ENCODE measurements at places on chromosomes 3 and 15.

- peaks cover 22% of the 10 kb centered on the region for H3K4me1 ChIP-seq
- no peak overlapping the region for H3K4me3 ChIP-seq
- H3K27ac ChIP-seq = no peak overlapping the region
- no peaks in the 10 kb centered on the region for H3K27me3 ChIP-seq
- no peak for DNase-seq
Observed at GRCh38 chr15:67403428-67404154, 117.3 kb upstream of the C15orf61 start.

GRCh38 chr3:30941342-30941741 is 46.9 kb upstream of the GADL1 start:
- H3K27me3 ChIP-seq = no peaks in the 10 kb centered on the region
- H3K4me3 ChIP-seq = no peak overlapping the region
- H3K36me3 ChIP-seq = peaks cover 10% of the 10 kb centered on the region
- peaks cover 15% of the 10 kb centered on the region for H3K4me1 ChIP-seq

DNA sequence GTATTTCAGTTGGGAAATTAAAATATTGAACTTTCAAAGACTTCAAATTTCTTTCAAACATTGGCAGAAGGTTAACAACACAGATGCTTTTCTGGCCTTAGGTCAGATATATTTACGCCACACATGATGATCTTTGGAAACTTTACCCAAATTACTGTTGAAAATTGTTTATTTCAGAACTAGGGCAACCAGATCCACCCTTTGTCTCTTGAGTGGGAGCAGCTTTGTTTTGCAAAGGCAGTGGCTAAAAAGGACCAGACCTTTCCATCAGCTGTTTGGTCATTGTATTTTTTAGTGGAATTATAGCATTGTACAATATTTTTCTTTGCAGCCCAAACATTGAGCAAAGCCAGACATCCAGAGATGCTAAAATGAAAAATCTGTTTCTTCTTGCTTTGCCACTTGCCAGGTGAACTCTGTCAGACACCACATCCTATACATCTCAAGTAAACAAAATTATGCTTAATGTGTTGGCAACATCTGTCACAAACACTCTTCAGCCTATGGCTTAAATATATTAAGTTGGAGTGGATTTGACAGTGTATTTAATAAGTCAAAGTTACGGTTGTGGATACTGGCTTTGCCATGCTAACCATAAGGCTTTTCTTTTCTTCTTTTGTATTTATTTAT is 651.9 kb downstream of the RBMS3 start:
- H3K4me3 ChIP-seq = no peak overlapping the region
- no peaks in the 10 kb centered on the region for H3K27me3 ChIP-seq
- no peak overlapping the region for H3K27ac ChIP-seq
- no peak for DNase-seq

DNA sequence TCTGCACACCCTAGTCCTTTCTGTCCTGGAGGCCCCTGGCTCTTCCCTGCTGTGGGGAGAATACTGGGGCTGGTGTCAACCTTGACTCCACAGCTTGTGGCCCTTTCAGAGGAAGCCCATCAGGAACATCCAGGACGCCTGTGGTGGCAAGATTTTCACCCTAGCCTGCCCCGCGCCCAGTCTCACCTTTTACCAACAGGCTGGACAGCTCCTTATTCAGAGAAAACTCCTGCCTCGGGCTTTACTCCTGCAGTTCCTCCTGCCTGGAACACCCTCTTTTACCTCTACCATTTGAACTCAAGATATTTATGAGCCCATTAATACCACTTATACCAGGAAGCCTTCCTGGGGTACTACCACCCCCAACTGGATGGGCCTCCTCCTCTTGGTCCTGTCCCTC is 2.7 kb upstream of the CACNA2D2 start:
- peaks cover 5% of the 10 kb centered on the region for H3K4me1 ChIP-seq
- no peak for DNase-seq
- H3K27me3 ChIP-seq = peaks cover 64% of the 10 kb centered on the region
- no peak overlapping the region for H3K27ac ChIP-seq
- H3K36me3 ChIP-seq = no peaks in the 10 kb centered on the region

GRCh38 chr15:66747886-66748707 is 46.1 kb downstream of the SMAD6 start:
- H3K36me3 ChIP-seq = peaks cover 9% of the 10 kb centered on the region
- peak overlapping the region; percentile 48 for H3K4me3 ChIP-seq
- H3K27ac ChIP-seq = peak overlapping the region; percentile 97
- H3K4me1 ChIP-seq = peaks cover 81% of the 10 kb centered on the region
- no peaks in the 10 kb centered on the region for H3K27me3 ChIP-seq

DNA sequence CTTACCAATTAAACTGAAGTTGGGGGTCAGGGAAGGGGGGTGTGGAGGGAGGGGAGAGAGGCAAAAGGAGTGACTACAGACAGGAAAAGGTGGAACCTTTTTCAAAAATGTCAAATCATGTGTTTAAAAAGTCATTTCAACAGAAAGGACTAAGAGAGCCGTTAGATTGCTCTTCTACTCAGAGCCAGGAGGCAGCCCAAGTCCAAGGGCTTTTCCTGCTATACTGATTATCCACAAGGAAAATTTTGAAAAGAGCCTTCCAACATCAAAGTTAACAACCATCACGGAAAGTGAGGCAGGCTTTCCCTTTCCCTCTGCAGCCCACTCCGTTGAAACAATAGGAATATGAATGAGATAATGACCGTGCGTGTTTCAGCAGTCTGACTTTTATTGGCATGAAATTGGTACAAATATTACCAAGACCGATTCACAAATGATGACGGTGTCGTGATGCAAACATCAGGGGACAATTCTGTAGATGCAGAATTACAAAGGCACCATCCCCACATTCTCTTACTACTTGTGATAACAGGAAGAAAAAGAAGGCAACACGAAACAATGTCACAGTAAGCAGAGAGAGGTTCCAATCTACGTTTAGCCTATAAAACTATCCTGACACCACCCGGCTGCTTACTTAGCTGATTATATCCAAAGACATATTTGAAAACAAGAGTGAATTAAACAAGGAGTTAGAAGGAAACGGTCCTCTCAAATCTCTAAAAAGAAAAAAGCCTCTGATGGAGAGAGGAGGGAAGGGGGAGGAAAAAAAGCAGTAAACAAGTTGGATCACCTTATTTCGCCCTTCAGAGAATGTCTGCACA is 453.7 kb downstream of the FOXP1 start:
- no peak for DNase-seq
- H3K4me3 ChIP-seq = peak overlapping the region; percentile 69
- H3K27me3 ChIP-seq = no peaks in the 10 kb centered on the region
- peak overlapping the region; percentile 98 for H3K27ac ChIP-seq
- H3K4me1 ChIP-seq = peaks cover 79% of the 10 kb centered on the region

DNA sequence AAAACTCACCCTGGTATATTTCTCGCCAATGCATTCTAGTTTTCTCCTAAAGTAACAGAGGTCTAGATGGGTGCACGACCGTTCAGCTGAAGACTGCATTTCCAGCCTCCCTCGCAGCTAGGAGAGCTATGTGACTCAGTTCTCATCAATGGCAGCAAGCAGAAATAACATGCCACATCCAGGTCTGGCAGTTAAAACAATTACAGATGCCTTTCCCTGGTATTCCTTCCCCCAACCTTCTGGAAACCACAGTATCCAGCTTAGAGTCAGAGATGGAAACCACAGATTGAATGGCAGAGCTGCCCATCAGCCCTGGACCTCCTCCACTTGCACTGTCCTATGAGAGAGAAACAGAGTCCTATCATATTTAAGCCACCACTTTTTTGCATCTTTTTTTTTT is 4.8 kb downstream of the HAPLN3 start:
- H3K4me3 ChIP-seq = no peak overlapping the region
- H3K36me3 ChIP-seq = no peaks in the 10 kb centered on the region
- H3K27ac ChIP-seq = no peak overlapping the region
- peaks cover 6% of the 10 kb centered on the region for H3K4me1 ChIP-seq
- peaks cover 21% of the 10 kb centered on the region for H3K27me3 ChIP-seq

DNA sequence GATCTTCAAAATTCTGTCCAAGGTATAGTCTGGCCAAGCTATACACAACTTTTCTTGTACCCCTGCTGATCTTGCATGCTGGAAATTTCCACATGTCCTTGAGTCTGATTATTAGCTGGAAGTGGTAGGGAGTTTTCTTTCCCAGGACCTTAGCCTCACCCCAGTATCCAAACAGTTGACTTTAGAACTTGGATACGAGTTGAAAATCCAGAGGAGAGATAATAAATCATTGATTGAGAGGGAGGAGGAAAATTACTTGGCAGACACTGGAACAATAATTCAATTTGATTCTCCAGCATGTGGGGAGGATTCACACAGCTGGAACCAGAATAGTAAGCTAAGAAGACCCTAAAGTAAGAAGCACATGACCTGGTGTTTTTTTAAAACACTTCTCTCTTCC is 116.4 kb downstream of the IL5RA start:
- H3K36me3 ChIP-seq = no peaks in the 10 kb centered on the region
- peak overlapping the region; percentile 2 for H3K27ac ChIP-seq
- no peak overlapping the region for H3K4me3 ChIP-seq

DNA sequence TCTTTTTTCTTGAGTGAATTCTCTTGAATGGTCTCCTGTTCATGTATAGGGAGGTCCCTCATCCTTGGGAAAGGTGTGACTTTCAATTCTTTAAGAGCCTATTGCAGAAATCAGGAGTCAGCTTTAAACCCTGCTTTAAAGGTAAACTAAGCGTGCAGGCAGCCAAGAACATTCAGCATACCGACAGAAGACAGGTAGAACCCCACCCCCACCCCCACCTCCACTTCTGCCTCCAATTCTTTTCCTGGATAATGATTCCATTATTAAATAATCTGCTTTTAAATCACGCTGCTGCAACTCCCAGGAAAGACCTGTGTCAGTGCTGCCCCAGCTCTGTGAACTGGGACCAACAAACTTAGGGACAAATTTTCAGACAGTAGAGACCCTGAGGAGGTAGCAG is 49.3 kb upstream of the SKOR1 start:
- H3K36me3 ChIP-seq = no peaks in the 10 kb centered on the region
- H3K4me1 ChIP-seq = peaks cover 14% of the 10 kb centered on the region
- H3K4me3 ChIP-seq = no peak overlapping the region
- peaks cover 8% of the 10 kb centered on the region for H3K27me3 ChIP-seq

DNA sequence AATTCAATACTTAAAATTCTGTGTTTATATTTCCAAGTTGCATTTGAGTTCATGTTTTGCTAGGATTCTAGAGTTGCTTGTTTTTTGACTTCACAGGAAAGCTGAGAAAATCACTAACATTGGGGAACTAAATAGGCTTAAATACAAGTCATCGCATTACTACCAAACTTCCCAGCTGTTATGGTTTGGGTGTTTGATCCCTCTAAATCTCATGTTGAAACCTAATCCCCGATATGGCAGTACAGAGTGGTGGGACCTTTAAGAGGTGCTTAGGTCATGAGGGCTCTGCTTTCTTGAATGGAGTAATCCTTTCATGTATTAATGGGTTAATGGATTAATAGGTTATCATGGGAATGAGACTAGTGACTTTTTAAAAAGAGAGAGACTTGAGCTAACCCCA is 77.2 kb upstream of the ARPP21 start:
- H3K27ac ChIP-seq = no peak overlapping the region
- H3K4me1 ChIP-seq = no peaks in the 10 kb centered on the region
- no peak for DNase-seq
- peaks cover 3% of the 10 kb centered on the region for H3K36me3 ChIP-seq

DNA sequence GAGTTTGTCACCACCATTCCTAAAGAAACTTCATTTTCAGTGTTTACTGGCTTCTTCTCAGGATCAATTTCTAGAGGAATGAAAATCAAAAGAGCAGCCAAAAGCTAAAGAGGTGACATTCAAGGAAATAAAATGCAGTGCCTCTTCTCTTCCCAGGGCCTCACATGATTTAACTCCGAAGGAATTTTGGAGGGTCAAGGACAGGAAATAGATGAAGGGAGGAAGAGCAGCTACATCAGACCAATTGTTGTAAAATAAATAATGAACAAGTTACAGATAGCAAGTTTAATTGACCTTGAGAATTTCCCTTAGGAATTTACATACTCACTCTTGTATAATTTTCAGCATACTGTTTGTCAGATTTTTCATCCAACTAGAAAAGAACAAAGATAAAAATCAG is 78.1 kb downstream of the LRRFIP2 start:
- H3K27ac ChIP-seq = peak overlapping the region; percentile 55
- no peak overlapping the region for H3K4me3 ChIP-seq
- DNase-seq = no peak
- H3K27me3 ChIP-seq = no peaks in the 10 kb centered on the region
- H3K4me1 ChIP-seq = peaks cover 40% of the 10 kb centered on the region

DNA sequence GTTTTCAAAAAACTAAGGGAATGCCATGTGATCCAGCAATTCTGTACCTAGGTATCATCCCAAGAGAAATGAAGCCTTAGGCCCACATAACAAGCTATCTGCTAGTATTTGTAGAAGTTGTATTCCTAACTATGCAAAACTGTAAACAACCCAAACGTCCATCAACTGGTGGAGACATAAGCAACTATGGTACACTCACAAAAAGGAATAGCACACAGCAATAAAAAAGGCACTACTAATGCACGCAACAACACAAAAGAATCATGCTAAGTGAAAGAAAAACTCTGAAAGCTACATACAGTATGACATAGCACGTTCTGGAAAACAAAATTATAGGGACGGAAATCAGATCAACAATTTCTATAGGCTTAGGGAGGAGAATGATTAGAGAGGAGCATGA is 15.3 kb downstream of the USP50 start:
- no peaks in the 10 kb centered on the region for H3K27me3 ChIP-seq
- H3K27ac ChIP-seq = no peak overlapping the region
- peaks cover 7% of the 10 kb centered on the region for H3K36me3 ChIP-seq
- DNase-seq = no peak
- H3K4me1 ChIP-seq = no peaks in the 10 kb centered on the region

GRCh38 chr15:53811530-53811929 is 52.1 kb upstream of the WDR72 start:
- no peak overlapping the region for H3K27ac ChIP-seq
- H3K36me3 ChIP-seq = no peaks in the 10 kb centered on the region
- peaks cover 29% of the 10 kb centered on the region for H3K4me1 ChIP-seq
- H3K4me3 ChIP-seq = no peak overlapping the region

- peaks cover 43% of the 10 kb centered on the region for H3K4me1 ChIP-seq
- H3K27ac ChIP-seq = no peak overlapping the region
- no peak overlapping the region for H3K4me3 ChIP-seq
- no peaks in the 10 kb centered on the region for H3K36me3 ChIP-seq
Observed at GRCh38 chr3:159806412-159806811, 182.2 kb upstream of the IL12A start.

GRCh38 chr3:153399636-153400035 is 237.6 kb downstream of the RAP2B start:
- no peaks in the 10 kb centered on the region for H3K4me1 ChIP-seq
- H3K27me3 ChIP-seq = no peaks in the 10 kb centered on the region
- DNase-seq = no peak
- no peak overlapping the region for H3K4me3 ChIP-seq
- H3K36me3 ChIP-seq = peaks cover 2% of the 10 kb centered on the region
- no peak overlapping the region for H3K27ac ChIP-seq

- no peaks in the 10 kb centered on the region for H3K27me3 ChIP-seq
- peaks cover 3% of the 10 kb centered on the region for H3K36me3 ChIP-seq
- no peak overlapping the region for H3K4me3 ChIP-seq
Observed at GRCh38 chr3:133987136-133987535, 42.6 kb downstream of the SLCO2A1 start.

Measured in mesothelial cell of epicardium (in vitro differentiated cells).